ENCODE measurements at places on chromosomes 2 and 18.

DNA sequence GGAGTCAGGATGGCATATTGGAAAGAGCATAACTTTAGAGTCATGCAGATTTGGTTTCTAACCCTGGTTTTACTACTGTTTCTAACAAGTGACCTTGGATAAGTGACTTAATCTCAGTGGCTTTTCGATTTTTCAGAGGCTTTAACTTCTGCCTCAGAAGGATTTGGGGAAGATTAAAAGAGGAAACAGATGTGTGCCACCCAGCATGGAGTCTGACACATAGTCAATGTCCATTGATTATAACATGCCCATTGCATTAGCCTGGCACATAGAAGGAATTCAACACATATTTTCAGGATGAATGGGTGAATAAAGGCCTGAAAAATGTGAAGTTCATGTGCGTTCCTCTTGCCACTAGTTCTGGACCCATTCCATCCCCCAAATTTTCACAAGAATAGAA lies 438.2 kb downstream of the EPHA4 start:
- DNase-seq = no peak

DNA sequence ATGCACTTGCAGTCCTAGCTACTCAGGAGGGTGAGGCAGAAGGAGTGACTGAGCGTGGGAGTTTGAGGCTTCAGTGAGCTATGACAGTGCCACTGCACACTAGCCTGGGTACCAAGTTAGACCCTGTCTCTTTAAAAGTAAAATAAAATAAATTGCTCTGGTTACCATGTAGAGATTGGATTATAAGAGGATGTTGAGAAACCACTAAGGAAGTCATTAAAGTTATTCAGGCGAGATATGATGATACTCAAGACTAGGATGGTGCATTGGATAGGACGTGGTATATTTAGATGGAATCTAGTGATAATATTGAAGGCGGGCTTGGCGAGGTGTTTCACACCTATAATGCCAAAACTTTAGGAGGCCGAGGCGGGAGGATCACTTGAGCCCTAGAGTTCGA lies 50.6 kb downstream of the BMPR2 start:
- DNase-seq = no peak

- no peak for DNase-seq
These were observed 133.6 kb upstream of the APCDD1 start for GRCh38 chr18:10320791-10321190.

- DNase-seq = no peak
These were observed 49.4 kb downstream of the AOX1 start for GRCh38 chr2:200635251-200635650.

DNA sequence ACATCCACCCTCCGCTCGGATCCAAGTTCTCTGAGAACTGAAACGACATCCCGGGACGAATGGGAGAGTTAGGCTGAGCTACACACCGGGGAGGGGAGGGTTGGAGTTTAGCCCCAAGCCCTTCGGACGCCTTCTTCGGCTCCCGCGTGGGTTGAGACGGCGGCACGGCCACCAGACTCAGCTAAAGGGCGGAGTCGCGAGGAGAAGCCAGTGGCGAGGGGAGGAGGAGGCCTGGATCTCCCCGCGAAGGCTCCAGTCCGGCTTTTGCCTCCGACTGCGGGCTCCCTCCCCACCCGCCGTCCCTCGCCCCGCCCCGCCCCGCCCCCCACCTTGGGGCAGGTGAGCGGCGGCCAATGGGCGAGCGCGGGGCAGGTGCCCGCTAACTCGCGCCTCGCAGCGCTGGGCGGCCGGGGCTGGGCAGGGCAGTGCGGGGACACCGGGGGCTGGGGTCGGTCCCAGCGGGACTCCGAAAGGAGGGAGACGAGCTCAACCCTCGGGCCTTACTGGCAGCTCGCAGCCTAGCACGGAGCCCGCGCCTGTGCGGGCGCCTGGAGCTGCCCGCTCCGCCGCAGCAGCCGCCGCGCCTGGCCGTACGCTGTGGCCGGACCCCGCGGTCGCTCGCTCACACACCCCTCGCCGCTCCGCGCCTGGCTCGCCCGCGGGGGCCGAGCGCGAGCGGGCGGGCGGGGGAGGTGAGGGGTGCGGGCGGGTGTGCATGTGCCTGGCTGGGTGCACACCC lies at the start of gene EMX1:
Gene EMX1 (plus strand): TSS at position 382 of the 739 bp plus-strand sequence. CDS start 334 bp downstream, at position 716.
- DNase-seq = peak; percentile 25

GRCh38 chr18:3703732-3704176 lies 253.8 kb downstream of the TGIF1 start:
- peak; percentile 58 for DNase-seq

- no peak for DNase-seq
These were observed 243.5 kb downstream of the GBX2 start for GRCh38 chr2:235924675-235925063.

- peak; percentile 90 for DNase-seq
These were observed 89.9 kb downstream of the GULP1 start for GRCh38 chr2:188381614-188382013.

DNA sequence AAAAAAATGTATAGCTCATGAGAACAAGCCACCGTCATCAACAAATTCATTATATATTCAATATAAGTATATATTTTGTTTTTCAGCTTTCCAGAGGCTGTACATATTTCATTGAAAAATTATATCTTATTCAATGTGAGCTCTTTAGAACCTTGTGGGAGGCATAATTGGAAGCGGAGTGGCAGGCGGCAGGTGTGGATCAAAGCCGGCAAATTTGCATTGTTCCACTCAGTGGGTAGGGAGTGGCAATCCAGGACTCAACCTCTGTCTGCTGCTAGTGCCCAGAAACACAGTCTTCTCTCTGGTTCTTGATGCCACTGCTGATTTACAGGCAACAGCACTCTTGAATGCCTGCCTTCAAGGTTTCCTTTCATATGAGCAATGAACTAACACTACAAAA lies 46.9 kb downstream of the GCA start:
- DNase-seq = no peak

- DNase-seq = no peak
These were observed 424.5 kb downstream of the RAD51AP2 start for GRCh38 chr2:17093712-17094111.

DNA sequence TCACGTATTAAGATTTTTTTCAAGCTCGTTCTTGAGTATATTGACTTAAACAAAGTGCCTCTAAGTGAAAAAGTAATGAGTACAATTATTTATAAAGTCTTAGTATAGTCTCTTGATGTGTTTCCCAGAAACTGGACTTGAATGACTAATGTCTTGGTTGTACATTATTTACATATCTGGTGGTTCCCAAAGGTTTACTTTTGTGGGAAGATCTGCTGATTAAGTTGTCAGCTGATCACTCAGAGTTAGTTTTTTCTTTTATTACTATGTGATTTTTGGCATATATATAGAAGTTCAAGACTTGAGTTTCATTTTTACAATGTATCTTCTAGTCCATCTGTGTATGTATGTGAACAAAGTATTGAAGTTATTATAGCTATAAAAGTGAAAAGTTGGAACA lies 29.5 kb downstream of the RNF144A start:
- peak; percentile 29 for DNase-seq

DNA sequence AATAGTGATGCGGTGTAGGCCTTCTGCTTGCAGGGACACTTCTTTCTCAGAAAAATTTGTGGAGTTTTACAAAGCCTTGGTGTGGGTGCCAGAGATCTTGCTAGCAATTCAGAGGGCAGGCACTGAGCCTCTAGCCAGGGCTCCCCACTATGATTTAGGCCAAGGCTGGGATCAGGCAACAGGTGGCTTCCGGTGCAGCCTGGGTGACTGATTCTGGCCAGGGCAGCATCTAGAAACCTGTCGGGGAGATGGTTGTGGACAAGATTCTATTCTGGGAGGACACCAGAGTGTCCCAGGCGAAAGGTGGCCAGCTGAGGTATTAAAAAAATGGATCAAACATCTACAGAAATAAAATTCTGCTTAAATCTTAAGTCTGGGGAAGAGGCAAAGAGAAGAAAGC lies 21.5 kb upstream of the TNP1 start:
- DNase-seq = no peak

GRCh38 chr2:116545286-116546068 lies 1269.0 kb upstream of the DDX18 start:
- no peak for DNase-seq

GRCh38 chr2:199223791-199224190 lies 233.9 kb downstream of the SATB2 start:
- no peak for DNase-seq

DNA sequence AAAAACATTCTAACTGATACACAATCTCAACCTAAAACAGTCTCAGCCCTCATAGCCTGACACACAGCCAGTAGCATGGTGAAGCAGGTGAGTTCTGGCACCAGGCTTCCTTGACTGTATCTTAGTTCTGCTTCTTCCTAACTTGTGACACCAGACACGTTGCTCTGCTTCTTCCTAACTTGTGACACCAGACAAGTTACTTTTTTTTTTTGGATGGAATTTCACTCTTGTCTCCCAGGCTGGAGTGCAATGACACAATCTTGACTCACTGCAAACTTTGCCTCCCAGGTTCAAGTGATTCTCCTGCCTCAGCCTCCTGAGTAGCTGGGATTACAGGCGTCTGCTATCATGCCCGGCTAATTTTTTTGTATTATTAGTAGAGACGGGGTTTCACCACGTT lies 6.7 kb upstream of the ATG16L1 start:
- DNase-seq = no peak

GRCh38 chr18:9861933-9862332 lies 23.8 kb upstream of the TXNDC2 start:
- DNase-seq = no peak

GRCh38 chr2:19048593-19049266 lies 309.7 kb downstream of the OSR1 start:
- no peak for DNase-seq

GRCh38 chr2:109475531-109476210 lies 138.1 kb downstream of the SEPTIN10 start:
- DNase-seq = no peak

DNA sequence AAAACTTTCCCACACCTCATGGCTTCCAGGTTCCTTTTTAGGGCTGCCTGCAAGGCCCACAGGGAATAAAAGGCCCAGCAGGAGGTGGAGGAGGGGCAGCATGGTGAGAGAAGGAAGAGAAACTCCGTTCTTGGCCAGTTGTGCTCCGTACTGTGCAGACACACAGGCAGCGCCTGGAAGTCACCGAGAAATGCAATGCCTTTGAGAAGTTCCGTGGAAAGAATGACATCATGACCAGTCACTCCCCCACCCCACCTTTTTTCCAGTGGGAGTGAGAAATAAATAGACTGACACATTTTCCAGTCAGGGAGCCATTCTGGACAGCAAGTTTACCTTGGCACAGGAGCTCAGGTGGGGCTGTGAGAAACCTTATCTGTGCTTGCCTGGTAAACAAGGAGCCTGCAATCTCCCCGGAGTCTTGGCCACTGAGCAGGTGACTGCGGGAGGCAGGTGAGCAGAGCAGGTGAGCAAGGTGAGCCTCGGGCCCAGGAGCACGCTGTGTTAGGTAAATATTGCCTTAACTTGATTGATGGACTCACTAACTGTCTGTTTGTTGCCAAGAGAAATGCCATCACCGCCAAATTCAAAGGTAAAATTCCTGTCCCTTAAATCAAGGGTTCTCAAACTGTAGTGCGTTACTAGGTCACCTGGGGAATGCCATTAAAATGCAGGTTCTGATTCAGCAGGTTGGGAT lies 13.5 kb upstream of the LBH start:
- peak; percentile 28 for DNase-seq

DNA sequence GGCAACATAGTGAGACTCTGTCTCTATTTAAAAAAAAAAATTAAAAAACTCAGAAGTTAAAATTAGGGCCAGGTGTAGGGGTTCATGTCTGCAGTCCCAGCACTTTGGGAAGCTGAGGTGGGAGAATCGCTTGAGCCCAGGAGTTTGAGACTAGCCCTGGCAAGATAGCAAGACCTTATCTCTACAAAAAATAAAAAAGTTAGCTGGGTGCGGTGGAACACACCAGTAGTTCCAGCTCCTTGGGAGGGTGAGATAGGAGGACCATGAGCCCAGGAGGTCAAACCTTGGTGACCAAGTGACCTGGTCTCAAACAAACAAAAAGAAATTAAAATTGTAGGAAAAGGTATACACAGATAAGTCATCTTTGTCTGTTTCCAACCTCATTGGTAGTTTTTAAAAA lies 11.3 kb downstream of the TTLL4 start:
- DNase-seq = no peak

- DNase-seq = no peak
These were observed 53.8 kb downstream of the GRB14 start for GRCh38 chr2:164567335-164567989.

DNA sequence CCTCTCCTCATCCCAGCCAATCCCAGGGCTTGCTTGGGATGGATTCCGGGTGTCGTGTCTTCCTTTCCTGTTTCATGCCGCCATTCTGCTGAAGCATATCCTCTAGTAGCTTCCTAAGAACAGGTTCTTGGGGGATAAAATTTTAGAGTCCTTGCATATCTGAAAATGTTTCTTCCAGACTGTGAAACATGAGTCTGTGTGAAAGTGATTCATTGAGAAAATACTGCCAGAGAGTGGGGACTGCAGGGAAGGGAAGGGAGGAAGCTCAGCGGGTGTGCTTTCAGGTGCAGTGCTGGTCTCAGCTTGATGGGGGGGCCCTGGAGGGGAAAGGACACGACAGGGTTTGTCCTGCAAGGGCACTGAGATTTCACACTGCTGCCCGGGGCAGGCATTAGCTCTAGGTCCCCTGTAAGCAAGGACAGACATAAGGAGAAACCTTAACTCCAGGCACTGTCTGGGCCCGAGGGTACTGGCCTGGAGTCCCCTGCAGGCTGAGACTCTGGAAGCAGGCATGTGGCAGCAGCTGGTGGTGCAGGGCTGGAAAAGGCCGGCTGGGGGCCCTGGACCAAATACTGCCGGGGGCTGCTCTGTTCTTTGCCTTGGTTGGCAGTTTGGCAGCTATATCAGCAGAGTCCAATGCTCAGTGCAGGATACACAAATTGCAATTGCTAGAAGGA lies 97.6 kb upstream of the HS6ST1 start:
- DNase-seq = no peak

GRCh38 chr18:38116716-38117115 lies 551.1 kb upstream of the CELF4 start:
- no peak for DNase-seq

Data from kidney glomerular epithelial cell (primary cell).